ENCODE measurements at places on chromosomes 6 and 20.
A peak's percentile ranks its signal among the peaks of the same experiment; 100 is the strongest.

DNA sequence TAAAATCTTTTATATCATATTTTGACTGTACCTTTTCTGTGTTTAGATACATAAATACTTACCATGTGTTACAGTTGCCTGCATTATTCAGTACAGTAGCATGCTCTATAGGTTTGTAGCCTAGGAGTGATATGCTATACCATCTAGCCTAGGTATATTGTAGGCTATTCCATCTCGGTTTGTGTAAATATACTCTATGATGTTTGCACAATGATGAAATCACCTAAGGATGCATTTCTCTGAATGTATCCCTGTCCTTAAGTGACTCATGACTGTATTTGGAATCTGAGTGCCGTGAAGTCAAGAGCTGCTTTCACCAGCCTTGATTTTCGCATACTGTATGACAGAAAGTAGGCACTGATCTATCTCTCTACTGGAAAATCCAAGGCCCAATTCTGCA is 129.9 kb downstream of the UTRN start:
- no peak for DNase-seq

DNA sequence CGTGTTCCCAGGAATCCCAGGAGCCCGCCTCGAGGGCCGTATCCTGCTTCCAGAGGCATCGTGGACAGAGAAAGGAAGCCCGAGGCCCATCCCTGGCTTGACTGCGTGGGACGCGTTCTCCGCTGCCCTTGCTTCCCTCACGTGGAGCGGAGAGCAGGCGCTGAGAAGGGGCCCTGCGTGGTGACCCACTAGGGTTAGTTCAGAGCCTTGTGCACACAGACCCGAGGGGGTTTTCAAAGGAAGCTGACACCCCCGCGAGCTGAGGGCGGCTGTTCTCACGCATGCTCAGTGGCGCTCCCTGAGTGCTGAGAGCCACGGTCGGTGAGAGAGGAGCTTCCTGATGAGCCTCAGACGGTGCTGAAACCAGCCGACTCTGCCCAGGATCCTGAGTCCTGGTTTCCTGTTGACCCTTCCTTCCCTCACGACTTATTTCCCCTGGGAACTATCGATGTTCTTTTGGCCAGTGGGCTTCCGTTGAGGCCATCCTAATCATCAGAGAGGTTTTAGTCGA is 28.9 kb upstream of the CCR6 start:
- no peak for DNase-seq

- DNase-seq: no peak
Measured at GRCh38 chr20:15396026-15396425, 1058.6 kb upstream of the FLRT3 start.

DNA sequence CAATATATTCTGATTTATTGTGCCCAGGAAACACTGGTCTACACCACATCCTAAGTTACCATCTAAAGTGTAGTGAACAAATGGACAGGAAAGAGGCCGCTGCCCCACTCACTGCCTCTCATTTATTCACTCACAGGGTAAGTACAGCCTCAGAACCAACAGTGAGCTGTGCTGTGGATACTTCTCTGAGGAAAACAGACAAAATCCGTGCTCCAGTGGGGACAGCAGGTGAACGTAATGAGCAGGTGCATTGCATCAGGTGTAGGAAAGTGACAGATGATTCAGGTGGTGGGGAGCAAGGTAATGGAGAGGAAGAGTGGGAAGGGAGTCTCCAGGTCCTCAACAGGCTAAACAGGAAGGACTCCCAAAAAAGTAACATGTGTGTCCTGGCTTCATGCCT is 8.4 kb upstream of the ULBP2 start:
- no peak for DNase-seq

- DNase-seq: no peak
Measured at GRCh38 chr6:53070806-53071205, 5.6 kb downstream of the FBXO9 start.

GRCh38 chr6:52672412-52673025 is 1.6 kb downstream of the TMEM14A start:
- no peak for DNase-seq

GRCh38 chr6:151051164-151051563 is 185.7 kb downstream of the MTHFD1L start:
- DNase-seq: no peak

DNA sequence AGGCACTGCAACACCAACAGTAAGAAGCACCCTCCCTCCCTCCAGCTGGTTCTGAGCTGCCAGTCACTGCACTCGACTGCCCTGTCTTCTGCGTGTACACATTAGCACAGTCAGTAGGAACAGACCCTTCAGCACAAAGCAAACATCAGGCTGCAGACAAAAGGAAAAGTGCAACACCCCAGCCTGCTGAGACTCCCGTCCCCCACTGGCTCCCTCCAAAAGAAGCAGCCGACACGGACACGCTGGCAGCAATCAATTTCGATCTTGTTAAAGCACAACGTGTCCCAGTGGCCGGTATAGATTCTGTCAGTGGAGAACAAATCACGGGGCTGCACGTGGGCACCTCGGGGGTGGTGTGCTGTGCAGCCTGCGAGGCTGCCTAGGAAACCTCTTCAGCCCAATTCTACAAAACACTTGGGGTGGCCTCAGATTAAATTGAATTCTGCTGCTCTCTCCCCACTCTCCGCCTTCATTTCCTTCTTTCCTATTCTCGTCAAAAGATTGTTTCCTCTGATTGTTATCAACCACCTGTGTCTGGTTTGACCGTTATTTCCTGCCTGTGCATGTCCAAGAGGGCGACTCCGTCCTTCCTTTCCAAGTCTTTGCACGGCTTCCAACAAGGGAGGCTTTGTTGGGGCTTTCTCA is 38.7 kb downstream of the TRAF3IP2 start:
- DNase-seq: peak; percentile 61

- DNase-seq: no peak
Measured at GRCh38 chr6:41498968-41499599, 47.1 kb upstream of the FOXP4 start.

GRCh38 chr6:317060-317447 is 24.8 kb downstream of the DUSP22 start:
- no peak for DNase-seq

DNA sequence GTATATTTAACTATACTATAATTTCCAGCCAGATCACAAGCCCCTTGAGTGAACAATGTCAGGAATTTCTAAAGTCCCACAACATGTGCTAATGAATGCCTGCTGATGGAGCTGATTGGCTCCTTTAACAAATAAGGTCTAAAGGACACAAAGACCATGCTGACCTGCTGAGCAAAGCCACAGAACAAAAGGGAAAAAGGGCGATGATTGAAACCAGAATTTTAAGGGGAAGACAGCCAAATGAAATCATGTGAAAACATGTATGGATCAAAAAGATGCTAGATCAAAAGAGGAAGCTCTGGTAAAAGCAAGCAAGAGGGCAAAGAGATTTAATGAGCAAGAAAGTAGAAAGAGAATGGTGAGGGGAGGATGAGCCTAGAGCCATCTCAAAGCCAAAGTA is 105.6 kb downstream of the DCDC2 start:
- DNase-seq: no peak

DNA sequence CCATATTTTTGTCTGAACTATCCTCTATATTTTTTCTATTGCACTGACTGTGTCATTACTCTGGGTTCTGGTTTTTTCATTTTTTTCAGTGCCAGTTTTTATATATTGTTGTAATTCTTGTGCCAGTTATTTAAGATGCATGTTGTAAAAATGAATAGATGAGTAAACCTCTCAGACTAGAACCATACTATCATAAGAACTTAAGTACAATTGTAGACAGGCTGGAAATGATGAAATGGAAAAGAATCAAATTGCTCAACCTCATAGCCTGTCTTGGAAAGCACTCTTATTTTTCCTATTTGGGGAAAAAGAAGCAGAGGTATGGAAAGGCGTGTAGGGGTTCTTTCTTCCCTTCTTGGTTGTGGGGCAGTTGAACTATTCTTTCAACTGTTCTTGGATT is 30.2 kb downstream of the PANK2 start:
- no peak for DNase-seq

DNA sequence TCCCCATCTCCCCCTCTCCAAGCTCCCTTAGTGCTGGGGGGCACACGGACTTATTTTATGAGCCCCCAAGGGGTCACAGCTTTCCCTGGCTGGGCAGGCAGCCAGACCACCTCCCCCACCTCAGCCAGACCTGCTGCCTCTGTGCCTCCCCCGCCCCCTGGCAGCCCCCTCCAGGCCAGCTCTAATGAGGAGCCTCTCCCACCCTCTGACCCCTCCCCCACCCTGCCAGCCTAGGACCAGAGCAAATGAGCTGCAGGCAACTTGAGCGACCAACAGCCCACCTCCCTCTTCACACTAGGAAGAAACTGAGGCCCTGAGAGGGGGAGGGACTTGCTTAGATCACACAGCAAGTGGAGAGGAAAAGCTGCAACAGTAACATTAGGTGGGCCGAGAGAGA is 1.9 kb downstream of the GDF5 start:
- DNase-seq: no peak

- no peak for DNase-seq
Measured at GRCh38 chr6:145562771-145563615, 172.3 kb downstream of the EPM2A start.

DNA sequence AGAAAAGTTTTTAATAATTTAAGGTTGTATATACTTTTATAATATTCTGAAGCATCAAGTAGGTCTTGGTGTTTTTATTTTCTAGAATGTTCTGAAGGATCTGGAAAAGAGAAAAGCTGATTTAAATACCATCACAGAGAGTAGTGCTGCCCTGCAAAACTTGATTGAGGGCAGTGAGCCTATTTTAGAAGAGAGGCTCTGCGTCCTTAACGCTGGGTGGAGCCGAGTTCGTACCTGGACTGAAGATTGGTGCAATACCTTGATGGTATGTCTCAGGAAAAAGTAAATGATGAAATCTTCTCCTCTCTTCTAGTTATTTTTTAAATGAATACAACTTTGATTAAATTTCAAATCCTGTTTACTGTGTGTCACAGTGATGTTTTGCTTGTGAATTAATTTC is 225.7 kb downstream of the UTRN start:
- no peak for DNase-seq

GRCh38 chr20:62554898-62555641 is 79.3 kb upstream of the GATA5 start:
- DNase-seq: no peak

DNA sequence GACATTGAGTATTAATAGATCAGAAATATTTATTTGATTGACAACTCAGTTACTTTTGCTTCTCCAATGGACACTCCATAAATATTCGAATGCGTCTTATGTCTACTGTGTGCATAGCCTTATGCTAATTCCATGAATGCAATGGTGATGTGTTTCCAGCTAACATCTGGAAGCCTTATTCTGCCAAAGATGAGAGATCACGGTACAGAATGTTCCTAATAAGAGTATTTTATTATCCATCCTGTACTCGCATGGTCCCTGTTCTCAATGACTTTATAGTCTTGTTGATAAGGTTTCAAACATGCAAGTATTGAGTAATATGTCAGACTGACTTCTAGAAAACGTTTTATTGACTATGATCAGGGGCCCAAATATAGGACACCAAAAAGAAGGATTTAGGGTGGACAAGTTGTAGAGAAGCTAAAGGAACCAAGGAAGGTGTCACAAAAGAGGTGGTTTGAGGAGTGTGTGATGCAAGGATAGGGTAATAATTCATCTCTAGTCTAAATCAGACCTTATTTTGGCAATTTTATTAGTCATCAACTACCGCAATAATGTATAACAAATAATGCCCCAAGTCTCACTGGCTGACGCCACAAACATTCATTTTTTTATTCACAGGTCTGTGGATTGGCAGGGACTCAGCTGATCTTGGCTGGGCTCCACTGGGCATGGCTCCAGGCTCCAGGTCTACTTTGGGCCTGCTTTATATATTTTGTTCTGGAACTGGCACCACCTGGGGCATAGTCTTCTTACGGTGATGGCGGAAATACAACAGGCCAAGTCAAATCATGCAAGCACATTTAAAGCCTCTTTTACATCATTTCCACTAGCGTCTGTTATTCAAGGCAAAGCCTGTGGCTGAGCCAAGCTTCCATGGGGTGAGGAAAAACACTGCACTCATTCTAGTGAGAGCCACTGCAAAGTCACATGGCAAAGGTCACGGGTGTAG is 24.5 kb upstream of the CD83 start:
- no peak for DNase-seq

DNA sequence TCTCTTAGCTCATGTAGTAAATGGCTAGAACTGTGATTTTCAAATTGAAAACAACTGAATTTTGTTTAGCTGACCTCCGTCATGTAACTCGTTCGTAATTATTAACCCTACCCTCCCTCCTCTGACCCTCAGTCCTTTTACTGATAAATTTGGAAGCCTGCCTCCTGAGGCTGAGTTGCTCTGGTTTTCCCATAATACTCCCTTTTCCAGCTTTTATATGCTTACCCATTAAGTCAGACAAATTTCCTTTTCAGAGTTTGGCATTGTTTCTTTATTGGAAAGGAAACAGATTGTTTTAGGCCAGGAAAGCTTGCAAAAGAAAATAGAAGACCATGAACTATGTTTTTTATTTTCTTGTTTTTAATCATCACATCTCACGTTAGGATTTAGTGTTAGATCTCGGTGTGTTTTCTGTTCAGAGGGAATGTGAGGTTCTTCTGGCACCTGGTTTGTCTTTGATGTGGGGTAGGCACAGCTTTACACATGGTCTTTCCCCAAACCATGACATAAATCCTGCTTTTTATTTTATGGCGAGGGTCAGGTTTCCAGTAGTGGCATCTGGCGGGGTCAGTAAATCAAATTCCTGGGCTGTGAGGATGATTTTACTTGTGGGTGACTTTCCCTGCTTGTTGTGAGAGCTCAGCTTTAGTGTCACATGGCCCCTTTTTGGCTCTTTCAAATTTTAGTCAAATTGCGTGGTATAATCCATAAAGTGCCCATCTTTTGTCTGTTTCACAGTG is 24.5 kb downstream of the PLCB4 start:
- DNase-seq: peak; percentile 52

DNA sequence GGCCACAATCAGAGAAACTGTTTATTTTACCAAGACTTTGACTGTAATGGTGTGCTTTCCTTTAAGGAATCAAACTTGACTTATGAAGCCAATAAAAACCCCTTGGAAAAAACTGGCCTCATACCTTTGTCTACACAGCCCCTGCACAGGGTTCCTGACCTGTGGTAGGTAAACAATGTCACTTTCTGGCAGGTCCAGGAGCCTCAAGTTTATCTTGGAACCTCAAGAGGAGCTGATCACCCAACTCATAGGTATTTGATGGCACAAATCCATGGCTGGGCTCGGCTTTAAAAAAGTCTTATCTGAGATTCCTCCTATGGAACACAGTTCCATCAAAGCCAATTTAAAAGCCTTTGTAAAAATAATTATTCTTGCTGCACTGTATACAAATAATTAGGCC is 61.0 kb downstream of the AGPAT4 start:
- DNase-seq: no peak

DNA sequence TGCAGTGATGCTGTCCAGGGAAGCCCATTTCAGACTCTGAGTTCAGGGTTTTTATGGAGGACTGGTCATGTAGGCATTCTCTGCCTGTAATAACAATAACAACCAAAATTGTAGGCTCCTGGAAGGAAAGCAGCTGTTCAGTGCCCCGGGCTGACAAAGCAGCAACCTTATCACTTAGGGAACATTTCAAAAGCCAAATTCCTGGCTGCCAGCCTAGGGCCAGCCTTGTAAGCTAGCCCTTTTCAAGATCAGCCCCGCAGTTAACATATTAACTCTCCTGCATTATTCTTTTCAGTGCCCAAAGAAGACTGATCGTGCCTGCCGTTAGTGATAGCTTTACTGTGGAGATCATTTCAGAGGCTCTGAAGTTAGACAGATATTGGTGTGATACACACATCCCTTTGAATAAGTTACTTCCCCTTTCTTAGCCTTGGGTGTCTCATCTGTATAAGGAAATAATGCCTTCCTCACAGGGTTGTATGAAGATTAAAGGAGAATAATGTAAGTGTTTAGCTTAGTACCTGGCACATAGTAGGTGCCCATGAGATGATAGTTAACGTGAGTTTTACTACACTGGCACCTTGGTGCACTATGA is 44.1 kb downstream of the CTNNBL1 start:
- DNase-seq: no peak
